ENCODE measurements at places on chromosomes 1 and 21.
A peak's percentile ranks its signal among the peaks of the same experiment; 100 is the strongest.

GRCh38 chr1:2564006-2564814 lies 8.0 kb downstream of the TNFRSF14 start:
- DNase-seq: no peak

DNA sequence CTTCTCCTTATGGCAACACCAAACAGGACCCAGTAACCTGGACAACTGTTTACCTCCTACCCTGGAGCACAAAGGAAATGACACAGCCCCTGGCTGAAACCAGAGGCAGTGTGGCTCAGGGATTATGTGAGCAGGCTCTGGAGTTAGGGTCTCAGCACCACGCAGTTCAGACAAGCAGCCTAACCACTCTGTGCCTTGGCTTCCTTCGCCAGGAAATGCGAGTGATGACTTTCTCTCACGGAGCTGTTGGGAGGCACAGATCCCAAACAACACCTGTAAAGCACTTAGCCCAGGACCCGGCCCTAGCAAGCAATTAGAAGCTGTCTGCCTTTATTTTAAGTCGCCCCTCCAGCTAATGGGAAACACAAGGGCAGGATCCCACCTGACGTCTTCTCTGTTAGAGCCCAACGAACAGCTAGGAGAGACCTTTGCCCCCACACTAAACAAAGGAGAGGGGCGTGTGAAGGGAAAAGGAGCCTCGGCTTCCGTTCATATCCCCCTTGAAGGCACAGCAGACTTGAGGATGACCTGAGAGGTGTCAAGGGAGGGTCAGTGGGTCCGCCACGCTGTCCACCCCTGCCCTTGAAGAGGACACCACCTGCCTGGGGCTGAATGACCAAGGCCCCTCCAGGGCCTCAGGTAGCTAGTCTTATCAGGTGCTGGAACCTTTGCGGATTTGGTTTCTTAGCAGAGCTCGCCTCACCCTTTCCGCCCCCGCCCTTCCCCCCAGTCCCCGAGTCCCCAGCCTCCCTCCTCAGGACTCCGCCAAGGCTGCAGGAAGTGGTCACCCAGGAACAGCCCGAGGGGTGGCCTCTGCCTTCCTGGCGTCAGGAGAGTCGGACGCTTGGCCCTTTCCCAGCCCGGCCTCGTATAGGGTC lies 860 bp downstream of the TMEM63A start:
- no peak for DNase-seq

- no peak for DNase-seq
Measured at GRCh38 chr1:44031252-44032169, at the start of gene SLC6A9. Gene SLC6A9, minus strand, starts transcription at chr1:44031462. Its CDS starts 7,185 bp downstream, at chr1:44024277.

- DNase-seq: no peak
Measured at GRCh38 chr1:33902486-33903209, 38.8 kb downstream of the HMGB4 start.

- DNase-seq: no peak
Measured at GRCh38 chr21:35436899-35437298, 387.8 kb upstream of the RUNX1 start.

DNA sequence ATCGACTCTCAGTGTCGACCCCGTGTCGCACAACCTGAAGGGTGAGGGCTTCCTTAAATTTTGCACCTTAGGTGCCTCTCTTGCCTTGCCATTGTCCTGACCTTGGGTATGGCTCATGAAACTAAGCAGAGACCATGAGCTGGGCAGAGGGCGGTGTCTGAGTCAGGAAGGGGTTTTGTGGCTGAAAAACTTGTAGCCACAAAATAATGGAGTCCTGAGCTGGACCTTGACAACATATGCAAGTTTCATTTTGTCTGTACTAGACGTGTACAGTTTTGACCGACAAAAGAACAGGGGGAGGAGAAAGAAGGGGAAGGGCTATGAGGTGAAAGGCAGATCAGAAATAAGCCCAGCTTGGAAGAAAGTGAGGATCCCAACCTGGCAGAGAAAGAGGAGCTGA lies 8.3 kb upstream of the RUNX1 start:
- DNase-seq: no peak

GRCh38 chr1:24827379-24828135 lies 82.3 kb downstream of the CLIC4 start:
- DNase-seq: no peak

DNA sequence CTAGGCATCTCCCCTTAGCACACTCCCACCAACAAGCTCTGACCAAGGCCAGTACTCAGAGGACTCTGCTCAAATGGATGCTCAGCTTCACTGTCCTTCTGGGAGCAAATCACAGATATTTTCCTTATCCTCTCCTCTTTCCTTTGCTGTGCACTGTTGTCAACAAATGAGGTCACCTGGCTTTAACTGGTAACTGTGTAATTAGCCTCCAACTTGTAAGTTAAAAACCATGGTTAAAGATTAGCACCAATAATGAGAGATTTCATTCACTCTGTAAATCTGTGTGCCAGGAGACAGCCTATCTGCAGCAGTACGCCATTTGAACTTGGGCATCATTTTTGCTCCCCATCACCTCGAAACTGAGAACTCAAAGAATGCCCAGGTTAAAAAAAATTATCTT lies 149.5 kb downstream of the GABPA start:
- DNase-seq: no peak

- DNase-seq: no peak
Measured at GRCh38 chr1:51731998-51732397, 115.1 kb downstream of the OSBPL9 start.

GRCh38 chr1:91745640-91746373 lies 140.1 kb downstream of the TGFBR3 start:
- no peak for DNase-seq

GRCh38 chr1:36977731-36978406 lies 56.4 kb downstream of the GRIK3 start:
- no peak for DNase-seq

GRCh38 chr21:38853421-38853919 lies 47.7 kb downstream of the ETS2 start:
- DNase-seq: no peak

GRCh38 chr1:24206516-24207394 lies 19.7 kb upstream of the IFNLR1 start:
- no peak for DNase-seq

- DNase-seq: no peak
Measured at GRCh38 chr21:29152916-29153315, 22.5 kb downstream of the MAP3K7CL start.

DNA sequence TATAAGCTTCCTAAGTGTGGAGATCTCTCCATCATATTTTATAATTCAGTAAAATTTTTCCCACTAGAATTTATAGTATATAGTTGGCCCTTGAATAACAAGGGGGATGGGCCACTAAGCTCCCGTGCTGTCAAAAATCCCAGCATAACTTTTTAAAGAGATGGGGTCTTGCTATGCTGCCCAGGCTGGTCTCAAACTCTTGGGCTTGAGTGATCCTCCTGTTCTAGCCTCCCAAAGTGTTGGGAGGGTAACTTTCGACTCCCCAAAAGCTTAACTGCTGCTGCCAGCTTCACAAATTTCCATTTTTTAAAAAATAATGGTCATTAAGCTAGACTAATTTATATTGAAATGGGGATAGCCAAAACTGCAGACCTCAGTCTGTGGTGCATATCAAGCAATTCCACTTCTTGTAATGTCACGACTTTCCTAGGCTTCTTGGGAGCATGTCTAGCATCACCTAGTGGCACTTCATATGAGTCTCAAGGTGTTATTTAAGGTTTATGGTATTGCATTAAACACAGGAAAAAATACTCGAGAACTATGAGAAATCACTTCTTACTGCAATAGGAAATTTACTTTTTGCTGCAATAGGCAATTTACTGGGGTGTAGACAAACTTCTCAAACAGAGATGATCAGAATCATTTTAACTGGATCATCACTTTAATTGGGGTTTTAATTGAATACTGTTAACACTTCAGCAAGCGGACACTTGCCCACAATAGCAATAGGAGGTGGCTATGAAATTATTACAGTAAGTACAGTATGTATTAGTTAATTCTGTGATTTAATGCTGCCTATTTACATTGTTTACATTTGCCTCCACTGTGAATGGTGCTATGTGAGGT lies 19.3 kb upstream of the ACTA1 start:
- peak; percentile 16 for DNase-seq

- DNase-seq: no peak
Measured at GRCh38 chr1:239817801-239818200, 273.9 kb upstream of the FMN2 start.

DNA sequence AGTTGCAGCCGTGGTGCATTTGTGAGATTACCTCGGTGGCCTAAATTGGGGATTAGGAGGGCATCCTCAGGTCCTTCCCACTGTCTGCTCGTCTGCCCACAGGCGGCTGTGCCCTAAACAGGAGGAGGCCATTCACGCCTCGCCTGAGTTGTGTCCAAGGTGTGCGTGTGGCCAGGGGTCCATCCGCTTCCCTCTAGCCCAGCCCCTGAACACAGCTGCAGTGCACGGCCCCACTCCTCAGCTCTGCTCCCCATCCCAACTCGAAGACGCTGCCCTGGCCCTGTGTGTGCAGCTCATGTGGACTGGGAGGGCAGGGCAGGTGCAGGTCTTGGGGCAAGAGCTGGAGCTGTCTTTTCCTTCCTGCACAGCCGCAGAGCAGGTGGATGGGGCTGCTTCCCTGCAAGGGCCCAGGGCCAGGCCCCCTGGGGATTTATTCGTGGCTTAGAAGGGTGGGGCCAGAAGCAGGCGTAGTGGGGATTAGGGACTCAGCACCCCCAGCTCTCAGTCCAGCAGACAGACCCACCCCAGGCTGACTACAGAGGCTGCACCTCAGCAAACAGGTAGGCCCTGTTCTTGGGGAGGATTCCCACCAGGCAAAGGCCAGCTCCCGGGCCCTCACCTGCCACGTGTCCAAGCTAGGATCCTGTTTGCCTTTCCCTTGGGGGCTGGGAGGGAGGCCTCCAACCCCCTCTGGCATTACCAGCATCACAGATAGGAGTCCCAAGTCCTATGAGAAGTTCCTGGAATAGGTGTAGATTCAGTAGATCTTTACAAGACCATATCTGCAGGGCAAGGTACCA lies 4.3 kb downstream of the GUK1 start:
- no peak for DNase-seq

DNA sequence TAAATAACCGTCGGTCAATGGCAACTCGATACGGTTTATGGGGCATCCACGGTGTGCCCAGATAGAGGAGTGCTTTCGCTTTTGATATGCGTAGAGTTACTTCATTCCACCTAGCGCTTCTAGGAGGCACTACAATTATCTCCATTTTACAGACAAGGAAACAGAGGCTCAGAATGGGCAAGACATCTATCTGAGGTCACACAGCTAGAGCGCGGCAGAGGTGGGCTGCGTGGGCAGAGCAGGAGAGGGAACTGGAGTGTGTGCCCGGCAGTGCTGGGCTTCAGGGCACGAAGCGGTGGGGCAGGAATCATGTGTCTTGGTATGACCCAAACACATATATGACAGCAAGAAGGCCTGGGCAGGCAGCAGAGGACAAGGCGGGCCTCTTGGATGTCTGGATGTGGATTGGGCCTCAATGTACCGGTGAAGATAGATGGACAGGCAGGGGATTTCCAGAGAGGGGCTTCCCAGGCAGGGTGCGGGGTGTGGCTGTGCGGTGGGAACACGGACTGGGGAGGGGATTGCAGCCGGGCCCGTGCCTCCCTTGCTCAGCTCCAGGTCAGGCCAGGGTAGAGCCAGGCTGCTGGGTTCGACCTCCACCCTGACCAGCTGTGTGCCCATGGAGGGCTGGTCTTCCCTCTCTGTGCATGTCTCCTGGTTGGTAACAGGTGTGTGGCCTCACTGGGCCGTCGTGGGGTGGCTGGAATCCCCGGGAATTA lies 21.2 kb downstream of the TP73 start:
- DNase-seq: no peak

DNA sequence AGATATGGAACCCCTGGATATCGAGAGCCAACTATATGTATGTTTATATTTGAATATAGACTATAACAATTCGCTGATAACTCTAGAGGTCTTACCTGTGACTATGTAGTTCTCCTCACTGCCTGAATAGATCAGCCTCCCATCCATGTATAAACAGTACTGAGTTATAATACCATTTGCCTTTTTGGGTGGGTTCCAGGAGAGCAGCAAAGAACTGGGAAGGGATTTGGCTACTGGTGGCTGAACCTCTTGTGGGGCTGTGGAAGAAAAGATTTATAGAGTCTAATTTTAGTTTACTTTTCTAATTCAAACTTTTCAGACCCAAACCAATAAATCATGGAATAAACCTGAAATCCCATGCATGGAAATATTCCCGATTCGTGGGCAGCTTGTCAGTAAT lies 376.9 kb downstream of the USH2A start:
- no peak for DNase-seq

DNA sequence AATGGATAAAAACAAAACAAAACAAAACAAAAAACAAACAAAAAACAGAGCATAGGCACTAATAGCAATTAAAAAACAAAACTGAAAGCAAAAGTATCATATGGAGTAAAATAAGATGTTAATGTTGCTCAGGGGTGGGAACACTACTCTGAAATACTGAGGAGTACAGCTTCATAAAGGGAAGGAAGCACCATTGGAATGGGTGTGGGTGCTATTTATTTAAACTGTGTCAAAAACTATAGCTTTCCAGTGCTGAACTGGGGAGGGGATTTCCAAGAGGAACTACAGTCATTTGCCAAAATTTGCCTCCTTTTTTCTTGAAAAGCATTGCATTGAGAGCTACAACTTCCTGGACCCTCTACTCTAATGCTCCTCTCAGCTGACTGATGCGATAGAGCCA lies 40.0 kb downstream of the SPTA1 start:
- no peak for DNase-seq

GRCh38 chr1:107682467-107682866 lies 282.5 kb downstream of the VAV3 start:
- no peak for DNase-seq

All from COR-L47 (cell line).